ENCODE measurements at places on chromosomes 12 and 14. TPM values are rescaled to one million over a fixed set of nuclear protein-coding genes. Genes with fewer than 3 reads are reported as not detected.

Gene PTPN21
- 2.1 TPM for total RNA-seq

Gene DPPA3
- not detected for total RNA-seq

Gene DRAM1
- 1.1 TPM for total RNA-seq

Gene TAS2R31
- total RNA-seq, result 2.3 TPM

Gene SMIM41
- not detected for total RNA-seq

DNA sequence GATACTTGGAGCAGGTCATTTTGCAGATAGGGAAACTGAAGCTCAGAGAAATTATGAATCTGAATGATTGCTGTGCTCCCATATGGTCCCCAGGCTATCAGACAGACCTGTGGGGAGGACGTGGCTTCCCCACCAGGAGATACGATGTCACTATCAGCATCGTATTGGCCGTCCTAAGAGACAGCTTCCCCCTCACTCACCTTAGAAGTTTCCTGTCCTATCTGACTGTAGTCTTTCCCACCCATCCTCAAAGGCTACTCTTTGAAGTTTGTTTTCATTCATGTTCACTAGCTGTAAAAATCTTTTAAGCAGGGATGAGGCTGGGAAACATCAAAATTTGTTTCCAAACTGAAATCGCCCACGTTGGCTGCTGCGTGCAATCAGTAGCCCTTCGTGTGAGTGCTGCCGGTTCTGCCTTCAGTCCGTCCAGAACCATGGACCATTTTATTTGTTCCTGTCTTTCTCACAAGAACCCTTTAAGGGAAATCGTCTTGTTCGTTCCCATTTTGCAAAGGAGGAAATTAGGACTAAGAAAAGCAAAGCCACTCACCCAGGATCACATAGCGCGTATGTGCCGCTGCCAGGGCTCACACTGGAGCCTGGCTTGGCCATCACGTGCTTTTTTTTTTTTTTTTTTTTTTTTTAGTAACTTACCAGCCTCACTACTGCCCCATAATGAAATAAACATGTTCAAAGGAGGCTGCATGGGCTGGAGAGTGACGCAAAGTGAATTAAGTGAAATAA is 1.0 kb upstream of the KDM2B start:
- no peak for DNase-seq

GRCh38 chr14:52026901-52027300 is 37.6 kb downstream of the RTRAF start:
- no peak for DNase-seq

DNA sequence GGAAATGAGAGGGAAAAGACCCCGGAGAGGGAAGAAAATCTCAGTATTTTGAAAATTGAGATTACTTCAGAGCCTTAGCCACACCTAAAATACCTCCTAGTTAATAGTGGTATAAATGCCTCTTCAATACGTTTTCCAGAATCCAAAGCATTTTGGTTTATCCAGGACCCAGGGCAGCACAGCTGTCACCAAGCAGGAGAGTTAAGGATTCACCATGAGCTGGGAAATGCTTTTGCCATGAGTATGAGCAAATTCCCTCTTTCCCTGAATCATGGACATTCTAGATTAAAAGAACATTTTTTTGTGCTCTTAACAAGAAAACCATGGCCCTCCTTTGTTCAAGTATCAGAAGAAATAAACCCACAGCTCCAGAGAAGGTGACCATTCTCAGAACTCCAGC is 21.8 kb upstream of the RTRAF start:
- DNase-seq, result no peak

DNA sequence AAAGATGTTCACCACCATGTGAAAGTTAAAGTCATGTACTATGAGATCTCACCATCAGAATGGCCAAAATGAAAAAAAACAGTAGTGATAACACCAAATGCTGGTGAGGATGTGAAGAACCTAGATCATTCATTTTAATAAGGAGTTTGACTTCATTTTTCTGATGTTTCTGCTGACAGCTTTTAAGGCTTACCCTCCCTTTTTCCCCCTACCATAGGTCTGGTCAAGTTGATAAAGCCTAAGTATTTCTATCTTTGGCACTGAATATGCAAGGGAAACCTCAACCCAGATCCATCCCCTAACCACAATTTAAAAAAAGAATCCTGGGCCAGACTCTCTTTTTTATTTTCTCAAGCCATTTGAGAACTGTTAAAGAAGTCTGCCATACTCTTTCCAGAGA is 689.6 kb upstream of the FOXG1 start:
- DNase-seq, result no peak

DNA sequence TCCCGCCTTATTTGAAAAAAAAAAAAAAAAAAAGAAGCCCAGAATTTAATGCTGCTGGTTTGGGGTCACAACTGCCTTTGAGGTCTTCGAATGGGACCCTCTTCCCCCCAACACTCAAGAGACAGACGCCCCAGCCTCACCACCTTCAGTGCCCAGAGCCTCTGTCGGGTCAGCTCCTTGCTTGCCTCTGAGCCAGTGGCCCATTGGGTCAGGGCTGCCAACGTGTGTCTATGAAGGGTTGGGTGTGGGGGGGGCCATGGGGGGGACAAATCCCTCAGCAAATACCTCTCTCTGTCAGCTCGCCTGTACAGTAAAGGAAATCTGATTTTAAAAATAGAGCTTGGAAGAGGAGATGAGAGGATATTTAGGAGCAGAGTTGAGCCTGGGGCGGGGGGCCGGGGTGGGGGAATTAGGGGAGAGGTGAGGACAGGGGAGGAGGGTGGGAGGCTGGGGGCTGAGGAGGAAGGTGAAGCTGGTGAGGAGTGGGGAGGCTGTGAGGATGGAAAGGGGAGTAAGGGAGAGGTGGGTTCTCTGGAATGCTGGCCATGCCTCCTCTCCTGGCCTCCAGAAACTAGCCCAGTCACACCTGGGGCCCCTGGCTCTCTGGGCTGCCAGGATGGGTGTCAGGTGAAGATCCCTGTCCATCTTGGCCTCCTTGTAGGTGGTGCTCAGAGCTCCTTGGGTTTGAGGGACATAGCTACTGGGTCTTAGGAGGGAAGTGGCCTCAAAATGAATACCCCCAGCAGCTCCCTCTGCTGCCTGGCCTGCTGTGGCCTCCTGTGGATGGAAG is 13.3 kb downstream of the RTL1 start:
- DNase-seq, result no peak

GRCh38 chr12:100267603-100268281 is 765 bp downstream of the SCYL2 start:
- peak; percentile 60 for DNase-seq

GRCh38 chr14:22544406-22544805 is 44.6 kb downstream of the DAD1 start:
- DNase-seq, result no peak

DNA sequence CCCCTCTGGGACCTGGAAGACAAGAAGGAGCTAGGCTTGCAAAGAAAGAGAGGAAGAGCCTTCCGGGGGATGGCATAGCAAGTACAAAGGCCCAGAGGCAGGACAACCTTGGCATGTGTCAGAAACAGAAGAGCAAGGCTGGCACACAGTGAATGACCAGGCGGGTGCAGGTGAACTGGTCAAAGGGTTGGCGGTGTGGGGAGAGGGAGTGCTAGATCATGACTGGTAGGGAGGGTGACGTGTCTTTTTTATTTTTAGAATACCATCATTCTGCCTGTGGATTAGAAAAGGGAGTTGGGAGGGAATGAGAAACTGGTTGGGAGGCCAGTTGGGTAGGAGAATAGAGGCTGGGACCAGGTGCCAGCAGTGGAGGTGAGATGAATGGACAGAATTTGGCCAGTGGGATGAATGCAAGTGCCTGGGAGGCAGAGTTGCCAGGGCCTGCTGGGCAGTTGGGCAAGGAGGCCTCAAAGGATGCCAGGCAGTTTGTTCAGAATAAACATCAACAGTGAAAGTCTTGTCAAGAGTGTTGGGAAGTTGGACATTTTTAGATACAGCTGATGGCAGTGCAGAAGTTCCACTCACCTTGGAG is 168.3 kb downstream of the CACNA1C start:
- DNase-seq, result no peak

- no peak for DNase-seq
Measured at GRCh38 chr12:78442454-78442801, 422.1 kb upstream of the SYT1 start.

DNA sequence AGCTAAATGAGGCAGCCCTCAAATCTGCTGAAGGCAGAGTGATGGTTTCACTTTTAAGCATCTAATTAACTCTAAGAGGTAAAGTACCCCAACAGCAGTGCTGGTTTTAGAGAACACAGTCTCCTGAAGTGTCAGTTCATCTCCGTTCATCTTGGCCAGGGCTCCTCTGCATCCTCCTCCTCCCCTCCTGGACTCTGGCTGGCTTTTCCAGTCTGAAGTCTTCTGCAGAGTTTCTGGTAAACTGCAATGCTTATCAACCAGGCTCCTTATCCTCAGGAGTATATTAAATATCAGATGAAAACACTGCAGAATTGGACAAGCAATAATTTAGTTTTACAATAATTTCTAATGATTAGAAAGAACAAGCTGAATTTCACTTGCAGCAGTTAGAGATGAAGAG is 115.4 kb downstream of the GTF2A1 start:
- no peak for DNase-seq

GRCh38 chr12:43979450-43979849 is 143.6 kb downstream of the TMEM117 start:
- DNase-seq, result no peak

GRCh38 chr14:99374964-99375363 is 103.0 kb upstream of the BCL11B start:
- DNase-seq, result no peak

DNA sequence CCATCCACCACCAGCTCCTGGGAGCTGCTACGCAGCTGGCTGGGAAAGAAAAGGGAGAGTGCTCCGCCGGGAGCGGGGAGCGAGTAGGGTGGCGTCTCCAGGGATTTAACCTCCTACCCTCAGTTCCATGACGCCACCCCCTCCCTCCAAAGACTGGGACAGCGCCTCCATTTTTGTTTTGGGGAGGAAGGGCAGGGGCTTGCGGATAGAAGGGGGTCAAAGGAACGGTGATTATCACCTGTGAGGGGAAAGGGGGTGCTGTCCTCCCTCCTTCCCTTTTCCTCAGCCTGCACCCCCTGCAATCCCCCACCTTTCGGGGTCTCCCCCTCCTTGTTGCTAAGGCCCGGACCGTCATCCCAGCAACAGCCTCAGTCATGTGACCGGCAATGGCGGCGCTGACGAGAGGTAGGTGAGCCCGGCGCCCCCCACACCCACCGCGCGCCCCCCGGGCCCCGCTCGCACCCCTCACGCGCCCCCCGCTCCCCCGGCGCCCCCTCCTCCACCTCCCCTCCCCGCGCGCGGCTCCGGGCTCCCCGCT is at the start of gene DTX3:
TSS of gene DTX3 (plus strand) at position 371 of the 538 bp plus-strand sequence. CDS start 1,694 bp downstream, outside the sequence.
- no peak for DNase-seq
